WERI-Rb-1 (cell line): ENCODE measurements at places on chromosomes 2 and 18.
A peak's percentile ranks its signal among the peaks of the same experiment; 100 is the strongest.

DNA sequence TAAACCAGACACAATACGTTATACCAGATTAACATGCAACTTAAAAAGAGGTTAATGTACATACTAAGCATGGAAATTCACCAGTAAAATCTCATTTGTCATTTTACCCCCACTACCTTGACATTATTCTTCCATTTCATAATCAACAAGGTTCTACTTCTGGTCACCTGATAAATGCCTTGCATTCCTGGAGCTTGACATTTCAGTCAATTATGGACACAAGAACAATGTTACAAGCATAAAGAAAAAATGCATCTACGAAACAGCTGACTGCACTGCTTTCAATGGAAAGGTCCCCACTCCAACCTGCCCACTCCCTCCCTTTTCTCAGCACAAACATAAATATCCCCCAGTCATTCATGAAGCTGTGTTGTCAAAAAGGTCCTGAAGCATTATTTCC is 31.4 kb downstream of the ARL5A start:
- no peak for DNase-seq

- no peak for DNase-seq
Measured at GRCh38 chr2:65031341-65032018, 24.7 kb upstream of the CEP68 start.

- no peak for DNase-seq
Measured at GRCh38 chr2:223744580-223744979, 92.8 kb downstream of the AP1S3 start.

GRCh38 chr2:188444106-188444835 is 152.6 kb downstream of the GULP1 start:
- no peak for DNase-seq

GRCh38 chr2:170770008-170770605 is at the start of gene ERICH2:
TSS of gene ERICH2 (plus strand) at chr2:170770378. CDS start at chr2:170770682, 304 bp downstream.
- DNase-seq: peak; percentile 79

DNA sequence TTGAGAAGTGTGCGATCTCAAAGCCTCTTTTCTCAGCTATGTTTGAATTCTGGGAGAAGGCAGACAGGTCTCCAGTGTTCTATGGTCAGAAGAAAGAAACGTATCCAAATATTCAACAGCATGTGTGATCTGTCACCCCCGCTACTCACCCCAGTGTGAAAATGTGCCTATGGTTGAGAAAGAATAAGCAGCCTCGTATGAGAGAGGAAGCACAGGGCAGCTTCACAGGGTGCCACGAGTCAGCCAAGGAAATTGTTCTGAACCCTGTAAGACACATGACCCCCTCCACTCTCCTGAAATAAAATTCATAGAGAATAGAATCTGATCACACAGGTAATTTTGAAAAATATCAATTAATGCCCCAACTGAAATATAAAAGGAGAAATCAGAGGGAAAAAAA is 8.0 kb upstream of the SF3B1 start:
- DNase-seq: no peak

- DNase-seq: peak; percentile 91
Measured at GRCh38 chr2:45922577-45922988, 271.1 kb downstream of the PRKCE start.

GRCh38 chr2:226829721-226830631 is 5.9 kb upstream of the RHBDD1 start:
- DNase-seq: no peak

- no peak for DNase-seq
Measured at GRCh38 chr2:31475692-31476091, 61.1 kb upstream of the XDH start.

DNA sequence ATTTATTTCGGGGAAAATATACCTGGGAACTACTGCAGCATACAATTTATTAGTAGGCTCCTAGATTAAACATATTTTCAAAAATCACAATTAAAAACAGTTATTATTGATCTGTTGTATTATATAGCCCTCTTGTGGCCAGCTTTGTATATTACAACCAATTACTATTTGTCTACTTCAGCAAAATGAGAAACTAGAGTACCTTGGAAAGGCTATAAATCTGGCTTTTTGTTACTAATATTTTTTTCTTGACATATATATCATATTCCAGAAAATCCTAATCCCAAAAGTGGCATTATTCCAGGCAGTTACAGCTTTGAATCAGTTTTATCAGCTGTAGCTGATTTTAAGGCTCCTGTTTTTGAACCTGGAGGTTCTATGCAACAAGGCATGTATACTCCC is 101.2 kb downstream of the UBR3 start:
- DNase-seq: no peak

DNA sequence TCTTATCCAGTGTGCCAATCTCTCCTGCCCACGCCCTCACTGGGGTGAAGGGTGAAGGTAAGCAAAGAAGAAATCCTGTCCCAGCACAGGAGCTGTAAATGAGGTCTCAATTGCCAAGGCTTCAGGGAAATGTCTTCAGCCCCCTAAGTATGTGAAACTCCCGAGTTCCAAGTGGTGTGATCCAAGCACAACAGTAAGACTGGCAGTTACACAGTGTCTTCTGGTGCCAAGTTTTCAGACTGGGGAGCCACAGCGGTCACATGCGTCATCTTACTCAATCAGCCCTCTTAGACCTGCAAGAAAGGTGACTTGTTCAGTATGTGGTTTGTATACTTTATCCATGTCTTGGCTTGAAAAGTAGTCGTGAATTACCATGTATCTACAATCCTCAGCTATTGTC is 55.0 kb upstream of the SPRED2 start:
- no peak for DNase-seq
